Esophagus squamous epithelium (tissue), 5 donors: ENCODE measurements at places on chromosomes 7 and 10.

DNA sequence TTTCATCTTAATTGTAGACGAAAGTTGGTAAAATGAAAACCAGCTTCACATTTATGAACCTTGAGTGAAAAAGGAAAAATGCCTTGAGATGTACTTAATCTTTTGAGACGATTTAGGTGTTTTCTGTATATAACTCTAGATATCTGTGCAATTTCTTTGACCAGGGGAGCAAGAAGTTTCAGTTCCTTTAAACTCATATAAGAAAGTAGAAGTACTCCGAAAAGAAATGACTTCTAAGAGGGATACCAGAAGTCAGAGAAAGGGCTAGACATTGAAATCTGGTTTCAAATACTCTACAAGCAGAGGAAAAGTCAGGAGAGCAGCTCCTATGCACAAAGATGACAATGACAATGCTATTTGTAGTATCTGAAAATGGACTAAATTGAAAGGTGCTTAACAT lies 303.7 kb downstream of the BAMBI start:
- no peak for DNase-seq

- DNase-seq, result no peak
Observed at GRCh38 chr7:155338632-155339320, 41.1 kb downstream of the INSIG1 start.

DNA sequence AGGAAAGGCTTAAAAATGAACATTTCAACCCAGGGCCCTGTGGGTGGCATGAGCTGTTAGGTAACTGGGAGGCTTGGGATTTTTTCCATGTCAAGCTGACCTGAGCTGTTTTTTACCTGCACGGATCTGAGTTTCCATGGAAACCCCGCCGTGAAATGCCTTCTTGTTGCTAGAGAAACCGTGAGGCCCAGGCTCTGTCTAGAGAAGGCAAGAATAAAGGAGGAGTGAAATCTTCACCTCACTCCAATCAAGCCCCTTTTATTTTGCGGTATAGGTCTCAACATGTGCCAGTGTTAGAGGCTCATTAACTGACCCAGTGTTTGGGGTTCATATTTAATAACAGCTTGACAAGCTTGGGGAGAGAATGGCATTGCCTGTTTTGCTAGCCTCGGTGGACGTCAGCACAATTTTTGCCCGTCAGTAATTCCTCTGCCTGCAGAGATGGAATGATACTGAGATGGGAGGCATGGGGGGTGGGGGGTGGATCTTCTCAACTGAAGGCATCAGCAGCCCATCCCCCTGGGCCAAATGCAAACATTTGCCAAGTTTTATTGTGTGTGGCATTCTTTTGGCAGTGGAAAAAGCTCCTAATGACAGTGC lies 48.9 kb upstream of the PDCD4 start:
- no peak for DNase-seq

- DNase-seq, result no peak
Observed at GRCh38 chr7:79282070-79282694, 171.3 kb downstream of the MAGI2 start.

DNA sequence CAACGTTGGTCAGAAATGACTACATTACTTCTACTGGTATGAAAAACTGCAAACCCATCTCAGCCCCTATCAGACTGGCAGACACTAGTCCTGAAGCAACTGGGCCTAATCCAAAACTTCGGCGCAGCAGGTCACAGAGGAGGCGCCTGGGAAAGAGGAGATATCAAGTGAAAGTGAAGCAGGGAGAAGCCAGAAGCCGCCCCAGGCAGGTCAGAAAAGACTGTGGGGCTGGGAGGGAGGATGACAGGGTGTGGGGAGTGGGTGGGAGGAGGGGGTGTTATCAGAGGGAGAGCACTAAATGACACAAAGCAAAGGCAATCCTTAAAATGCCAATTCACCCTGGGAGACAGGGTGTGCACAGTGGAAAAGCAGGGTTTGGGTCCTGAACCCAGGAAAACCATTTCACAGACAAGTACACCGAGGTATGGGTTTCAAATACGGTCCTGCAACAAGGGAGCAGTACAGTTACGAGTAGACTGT lies 731 bp downstream of the CHCHD3 start:
- DNase-seq, result no peak

DNA sequence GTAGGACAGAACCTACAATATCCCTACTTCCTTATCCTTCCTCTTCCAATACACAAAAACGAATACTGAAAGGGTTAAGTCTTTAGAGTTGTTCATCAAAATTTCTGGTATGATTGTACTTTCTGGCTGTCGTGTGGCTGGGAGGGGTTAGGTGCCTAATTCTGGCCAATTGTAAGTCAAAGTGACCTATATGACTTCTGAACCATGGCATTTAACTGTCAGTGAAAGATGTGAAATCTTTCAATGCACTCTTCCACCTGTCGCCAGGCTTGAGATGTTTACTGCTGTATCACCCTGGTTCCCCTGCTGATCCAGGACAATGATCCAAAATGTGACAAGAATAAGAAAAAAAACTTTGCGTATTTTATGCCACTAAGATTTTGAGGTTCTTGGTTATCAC lies 20.8 kb downstream of the EPC1 start:
- no peak for DNase-seq

GRCh38 chr7:50314836-50315592 lies 10.5 kb downstream of the IKZF1 start:
- no peak for DNase-seq

GRCh38 chr7:71221549-71221948 lies 89.6 kb downstream of the GALNT17 start:
- no peak for DNase-seq

DNA sequence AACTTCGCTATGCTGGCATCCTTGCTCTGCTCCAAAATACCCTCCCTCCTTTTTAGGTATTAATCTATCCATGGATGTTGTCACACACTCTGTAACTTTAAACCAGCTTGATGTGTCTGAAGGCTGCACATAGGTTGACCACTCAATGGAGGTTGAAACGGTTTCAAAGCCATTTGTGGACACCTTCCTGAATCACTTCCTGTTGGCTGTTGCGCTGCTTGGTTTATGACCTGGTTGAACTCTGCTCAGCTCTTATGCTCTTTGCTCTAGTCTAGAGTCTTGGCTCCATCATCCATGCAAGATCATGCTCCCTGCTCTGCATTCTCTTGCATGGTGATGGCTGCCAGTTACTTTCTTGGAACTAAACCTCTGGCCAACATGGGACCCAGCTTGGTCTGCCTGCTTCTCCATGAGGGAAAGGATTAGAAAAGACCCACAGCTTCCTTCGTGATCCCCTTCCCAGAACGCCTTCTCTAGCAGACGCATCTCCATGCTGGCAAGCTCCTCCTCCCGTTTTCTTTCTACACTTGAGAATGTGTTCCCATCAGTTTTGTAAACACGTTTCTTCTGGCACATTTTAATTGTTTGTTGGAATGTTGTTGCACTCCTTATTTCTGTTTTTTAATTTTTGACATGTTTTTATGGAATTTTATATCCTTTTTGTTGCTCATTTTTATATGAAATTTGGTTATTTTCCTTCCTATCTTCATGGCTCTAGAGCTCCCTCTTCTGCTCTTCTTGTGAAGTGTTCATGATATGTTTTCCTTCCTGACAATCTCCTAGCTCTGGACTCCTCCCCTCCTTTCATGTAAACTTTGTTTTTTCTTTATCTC lies 149.8 kb downstream of the XPNPEP1 start:
- DNase-seq, result no peak
